Stimulated activated CD8-positive, alpha-beta memory T cell treated with anti-CD3 and anti-CD28 coated beads, Interleukin-12 subunit alpha, Interleukin-12 subunit beta, amount 100 ng/mL, for 4 hours (primary cell): ENCODE measurements at places on chromosomes 11 and 22.

GRCh38 chr11:67437082-67437808 is at the start of gene PTPRCAP:
TSS of gene PTPRCAP (minus strand) at chr11:67437682. CDS start at chr11:67437619, 63 bp downstream.
- peak; percentile 61 for DNase-seq

- DNase-seq: no peak
Measured at GRCh38 chr22:23102776-23103175, 32.5 kb downstream of the GNAZ start.

DNA sequence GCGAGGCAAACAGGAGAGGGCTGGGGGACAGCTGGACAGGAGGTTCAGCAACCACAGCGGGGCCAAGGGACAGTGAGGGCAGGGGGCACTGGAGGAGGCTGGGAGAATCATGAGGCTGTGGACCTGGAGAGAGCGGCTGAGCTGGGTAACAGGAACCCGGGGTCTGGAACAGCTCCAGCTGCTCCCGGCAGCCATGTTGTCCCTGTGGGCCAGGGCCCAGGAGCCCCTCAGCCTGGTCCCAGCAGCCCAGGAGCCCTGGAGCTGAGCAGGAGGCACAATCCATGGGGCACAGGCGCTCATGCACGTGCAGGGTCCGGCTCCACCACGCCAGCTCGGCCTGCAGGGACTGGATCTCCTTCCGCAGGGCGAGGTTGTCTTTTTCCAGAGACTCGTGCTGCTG is 7.4 kb downstream of the BATF2 start:
- no peak for DNase-seq

DNA sequence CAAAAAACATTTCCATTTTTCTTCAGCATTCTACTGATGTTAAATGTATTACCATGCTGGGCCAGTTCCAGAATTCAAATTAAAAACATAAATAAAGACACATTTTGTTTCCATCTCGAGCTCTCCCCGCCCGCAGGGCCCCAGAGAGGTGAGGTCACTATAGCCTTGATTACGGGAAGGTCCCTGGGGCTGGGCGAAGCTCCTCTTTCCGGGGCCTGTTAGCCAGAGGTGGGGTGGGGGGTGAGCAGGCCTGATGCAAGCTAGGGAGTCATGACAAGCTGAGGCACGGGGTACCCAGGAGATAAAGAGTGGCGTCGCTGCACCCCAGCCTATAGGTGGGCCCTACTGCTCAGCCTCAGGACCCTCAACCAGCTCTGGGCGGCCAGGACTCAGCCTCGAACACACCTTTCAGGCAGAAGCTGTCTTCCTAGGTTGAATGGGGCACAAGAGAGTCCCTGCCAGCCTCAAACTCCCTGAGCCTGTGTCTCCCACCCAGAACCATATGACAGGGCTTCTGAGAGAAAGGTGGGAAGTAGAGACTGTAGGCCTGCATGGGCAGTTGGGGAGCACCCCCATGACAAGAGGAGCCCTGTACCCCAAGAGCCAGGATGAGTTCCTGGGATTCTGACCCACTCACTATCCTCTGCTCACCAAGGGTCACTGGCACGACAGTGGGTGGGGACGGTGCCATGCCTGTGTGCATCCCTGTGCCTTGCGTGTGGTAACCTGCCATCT is 34.8 kb downstream of the KCNQ1OT1 start:
- DNase-seq: no peak

- no peak for DNase-seq
Measured at GRCh38 chr11:21614961-21615360, 577.9 kb upstream of the ANO5 start.

GRCh38 chr22:47784367-47784983 is 1022.0 kb downstream of the TBC1D22A start:
- DNase-seq: no peak

- DNase-seq: no peak
Measured at GRCh38 chr11:129298988-129299387, 76.7 kb upstream of the BARX2 start.

DNA sequence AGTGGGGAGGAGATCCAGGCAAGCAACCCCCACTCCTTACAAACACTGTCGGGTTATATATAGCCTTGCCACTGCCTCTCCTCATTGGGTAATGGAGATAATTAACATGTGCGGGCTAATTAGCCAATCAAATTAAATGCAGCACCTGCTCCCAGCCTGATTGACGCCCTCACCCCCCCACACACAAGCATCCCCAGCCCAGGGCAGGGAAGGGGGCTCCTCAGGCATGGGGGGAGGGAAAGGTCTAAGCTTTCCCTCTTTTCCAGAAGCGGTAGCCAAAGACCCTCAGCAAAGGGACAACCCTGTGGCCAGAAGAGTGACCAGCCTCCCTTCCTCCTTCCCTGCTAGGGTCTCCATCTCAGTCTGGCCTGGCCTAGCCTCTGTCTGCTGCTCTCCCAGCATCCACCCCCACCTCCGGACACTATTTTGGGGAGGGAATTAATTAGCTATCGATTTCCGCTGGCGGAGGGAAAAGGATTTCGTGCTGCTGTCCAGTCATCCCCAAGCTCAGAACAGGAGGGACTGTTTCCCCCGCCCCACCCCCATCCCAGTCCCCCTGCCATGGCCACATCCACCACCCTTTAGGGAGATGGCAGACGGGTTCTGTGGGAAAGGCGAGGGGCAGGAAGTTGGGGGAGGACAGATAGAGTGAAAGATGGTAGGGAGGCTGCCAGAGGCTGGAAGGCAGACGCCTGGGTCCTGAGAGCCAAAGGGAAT is 7.1 kb downstream of the NRXN2 start:
- DNase-seq: no peak

GRCh38 chr11:87437133-87437843 is 399.6 kb downstream of the TMEM135 start:
- no peak for DNase-seq

- DNase-seq: no peak
Measured at GRCh38 chr11:3219281-3219892, 774 bp upstream of the MRGPRG start.

- DNase-seq: no peak
Measured at GRCh38 chr22:20588843-20589581, 81.6 kb downstream of the MED15 start.

DNA sequence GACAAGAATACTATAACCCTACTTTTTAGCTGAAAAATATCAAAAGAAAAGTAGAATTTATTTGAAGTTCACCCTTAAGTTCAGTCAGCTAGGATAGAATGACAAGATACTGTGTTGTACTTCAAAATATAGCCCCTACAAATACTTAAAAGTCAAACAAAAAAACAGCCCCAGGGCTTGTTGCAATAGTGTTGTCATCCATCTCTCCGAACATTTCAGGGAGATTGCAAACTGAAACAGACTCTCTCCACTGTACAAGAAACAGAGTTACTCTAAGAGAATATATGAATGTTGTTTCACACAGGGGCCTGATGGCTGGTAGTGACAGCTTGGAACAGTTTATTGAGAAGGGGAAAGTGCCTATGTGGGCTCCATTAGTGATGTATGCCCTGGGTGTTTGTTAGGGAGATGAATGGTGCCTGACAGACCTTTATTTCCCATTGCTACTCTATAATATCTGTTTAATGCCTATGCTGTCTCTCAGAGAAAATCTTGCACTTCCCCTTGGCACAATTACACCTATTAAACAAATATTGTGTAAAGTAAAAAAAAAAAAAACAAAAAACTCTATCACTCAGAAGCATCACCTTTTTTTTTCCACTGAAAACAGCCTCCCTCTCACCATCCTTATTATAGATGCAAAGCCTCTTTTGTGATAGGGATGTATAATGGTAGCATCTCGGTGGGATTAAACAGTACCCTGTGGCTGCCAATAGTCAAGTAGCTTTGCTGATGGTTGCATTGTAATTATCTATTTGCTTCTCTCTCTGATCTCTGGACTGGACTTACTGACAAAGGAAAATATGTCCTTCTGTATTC is 506.3 kb upstream of the LUZP2 start:
- no peak for DNase-seq

GRCh38 chr11:84965484-84965883 is 661.7 kb downstream of the DLG2 start:
- DNase-seq: no peak

DNA sequence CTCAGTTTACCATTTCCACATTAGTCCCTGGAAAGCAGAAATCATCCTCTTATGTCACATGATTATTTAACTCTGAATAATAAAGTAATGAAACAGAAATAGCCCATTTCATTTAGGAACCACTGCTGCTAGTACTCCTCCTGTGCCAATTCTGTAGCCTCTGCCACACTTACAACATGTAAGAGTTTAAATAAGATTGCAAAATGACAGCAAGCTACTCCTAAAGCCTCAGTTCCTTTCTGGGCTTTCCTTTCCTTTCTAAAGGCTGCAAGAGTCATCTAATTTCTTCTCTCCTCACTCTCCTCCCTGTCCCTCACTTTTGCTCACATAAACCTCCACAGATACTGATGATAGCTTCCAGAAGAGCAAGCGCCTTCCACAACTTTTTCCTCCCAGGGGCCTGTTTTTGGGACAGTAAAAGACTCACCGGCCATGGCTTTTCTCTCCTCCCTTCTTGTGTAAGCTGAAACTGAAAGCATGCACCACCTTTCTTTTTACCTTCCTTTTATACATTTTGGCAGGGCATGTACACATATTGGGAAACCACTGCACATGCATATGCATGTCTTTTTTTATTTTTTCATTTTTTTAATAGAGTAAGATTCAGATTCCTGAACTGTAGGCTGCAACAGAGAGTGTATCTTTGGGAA is 38.5 kb downstream of the CARD18 start:
- no peak for DNase-seq

DNA sequence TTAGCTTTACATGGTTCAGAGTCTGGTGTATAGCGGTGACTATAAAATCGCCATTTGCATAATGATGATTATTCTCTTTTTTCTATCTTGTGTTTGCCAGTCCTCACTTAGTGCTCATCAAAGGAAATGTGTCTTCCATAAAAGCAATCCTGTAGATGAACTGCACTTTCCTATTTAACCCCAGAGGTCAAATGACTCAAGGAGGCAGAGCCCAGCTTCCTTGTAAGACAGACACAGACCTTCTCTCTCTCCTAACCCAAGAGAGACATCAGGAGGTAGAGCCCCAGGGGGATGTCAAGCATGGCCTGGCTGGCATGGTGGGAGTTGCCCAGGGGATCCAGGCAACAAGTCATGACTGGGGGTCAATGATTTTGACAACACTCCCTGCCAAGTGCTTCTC is 46.9 kb upstream of the CRTAM start:
- DNase-seq: no peak

DNA sequence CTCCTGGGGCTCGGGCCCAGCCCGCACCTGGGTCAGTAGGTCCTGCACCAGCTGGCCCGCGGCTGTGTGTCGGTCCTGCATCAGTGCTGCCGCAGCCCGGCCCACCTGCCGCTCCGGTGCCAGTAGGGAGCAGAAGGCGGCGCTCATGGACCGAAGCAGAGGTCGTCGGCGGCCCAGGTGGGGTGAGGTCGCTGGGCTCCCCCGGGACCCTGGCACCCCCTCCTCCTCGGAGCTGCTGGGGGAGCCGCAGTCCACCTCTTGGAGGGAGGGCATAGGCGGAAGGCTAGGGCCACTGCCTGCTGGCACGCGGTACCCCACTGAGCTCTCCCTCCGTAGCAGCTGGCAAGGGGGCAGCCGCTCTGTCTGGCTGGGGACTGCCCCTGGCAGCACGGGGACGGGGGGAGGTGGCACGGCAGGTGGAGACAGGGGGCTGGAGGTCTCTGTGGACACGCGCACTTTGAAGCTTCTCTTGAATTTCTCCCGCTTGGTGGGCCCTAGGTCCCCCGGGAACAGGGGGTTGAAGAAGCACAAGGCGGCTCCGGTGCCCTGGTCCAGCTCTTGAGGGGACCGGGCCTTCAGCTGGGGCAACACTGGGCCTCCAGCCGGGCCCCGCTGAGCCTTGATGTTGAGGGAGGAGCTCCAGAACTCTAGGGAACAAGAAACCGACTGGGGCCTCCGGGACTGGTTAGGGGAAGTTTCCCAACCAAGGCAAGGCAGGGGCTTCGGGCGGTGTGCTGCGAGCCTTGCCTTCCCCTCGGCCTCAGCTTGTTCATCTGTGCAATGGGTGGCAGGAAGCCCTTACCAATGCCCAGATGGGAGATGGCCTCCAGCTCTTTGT is 1.4 kb downstream of the RIN1 start:
- DNase-seq: no peak

- DNase-seq: no peak
Measured at GRCh38 chr11:45665933-45666647, 668 bp upstream of the CHST1 start.

- no peak for DNase-seq
Measured at GRCh38 chr11:67252831-67253239, 13.4 kb upstream of the GRK2 start.

- no peak for DNase-seq
Measured at GRCh38 chr22:26479043-26479791, 4.4 kb downstream of the HPS4 start.

DNA sequence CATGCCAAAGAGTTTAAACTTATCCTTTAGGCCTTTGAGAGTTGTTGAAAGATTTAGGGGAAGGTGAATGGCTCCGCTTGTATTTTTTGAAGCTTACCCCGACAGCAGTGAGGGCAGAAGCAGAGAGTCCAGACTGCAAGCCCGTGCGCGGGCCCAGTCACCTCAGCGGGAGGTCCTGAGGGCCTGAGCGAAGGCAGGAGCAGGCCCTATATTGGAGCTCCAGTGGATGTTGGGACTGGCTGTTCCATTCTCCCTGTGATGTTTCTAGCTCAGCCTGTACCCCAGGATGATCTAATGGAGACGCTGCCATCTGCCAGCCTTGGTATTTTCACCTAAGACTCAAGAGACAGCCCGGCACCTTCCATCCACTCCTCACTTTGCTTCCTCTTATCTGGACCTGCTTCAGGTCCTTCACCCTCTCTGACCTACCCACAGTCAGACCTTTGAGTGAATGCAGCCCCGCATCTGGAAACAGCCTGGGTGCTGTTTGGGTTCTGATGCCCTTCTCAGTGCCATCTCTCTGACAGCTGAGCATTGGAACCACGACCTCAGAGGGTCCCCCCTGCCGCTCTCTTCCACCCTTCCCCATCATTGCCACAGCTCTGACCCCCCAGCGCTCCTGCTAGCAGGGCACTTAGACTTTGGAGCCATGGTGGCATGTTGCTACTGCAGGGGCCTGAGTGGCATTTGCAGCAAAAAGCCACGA is 628.2 kb upstream of the CADM1 start:
- DNase-seq: no peak

DNA sequence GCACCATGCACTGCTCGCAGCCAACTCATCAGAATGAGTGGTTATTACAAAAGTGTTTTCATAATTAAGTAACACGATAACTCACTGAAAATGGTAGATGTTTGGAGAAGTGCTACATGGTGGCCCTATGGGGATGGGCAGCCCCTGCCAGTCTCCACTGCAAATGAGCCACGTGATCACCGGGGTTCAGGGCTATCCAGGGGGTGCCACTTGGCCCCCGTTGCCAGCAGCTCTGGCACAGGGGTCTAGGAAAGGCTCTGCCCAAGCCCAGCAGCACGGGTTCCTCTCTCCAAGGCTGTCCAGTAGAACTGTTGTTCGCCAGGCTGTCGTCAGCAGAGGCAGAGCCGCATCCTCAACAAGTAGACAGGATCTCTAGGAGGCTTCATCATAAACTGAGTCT is 382.1 kb upstream of the B3GAT1 start:
- no peak for DNase-seq

- no peak for DNase-seq
Measured at GRCh38 chr11:64406221-64406946, 47.4 kb downstream of the RPS6KA4 start.

- no peak for DNase-seq
Measured at GRCh38 chr22:33921525-33922348, 1.5 kb upstream of the LARGE1 start.

- DNase-seq: no peak
Measured at GRCh38 chr11:83773950-83774880, 488.0 kb upstream of the CCDC90B start.
